ENCODE measurements at places on chromosomes 2 and 18. TPM values are rescaled to one million over a fixed set of nuclear protein-coding genes. Genes with fewer than 3 reads are reported as not detected.

DNA sequence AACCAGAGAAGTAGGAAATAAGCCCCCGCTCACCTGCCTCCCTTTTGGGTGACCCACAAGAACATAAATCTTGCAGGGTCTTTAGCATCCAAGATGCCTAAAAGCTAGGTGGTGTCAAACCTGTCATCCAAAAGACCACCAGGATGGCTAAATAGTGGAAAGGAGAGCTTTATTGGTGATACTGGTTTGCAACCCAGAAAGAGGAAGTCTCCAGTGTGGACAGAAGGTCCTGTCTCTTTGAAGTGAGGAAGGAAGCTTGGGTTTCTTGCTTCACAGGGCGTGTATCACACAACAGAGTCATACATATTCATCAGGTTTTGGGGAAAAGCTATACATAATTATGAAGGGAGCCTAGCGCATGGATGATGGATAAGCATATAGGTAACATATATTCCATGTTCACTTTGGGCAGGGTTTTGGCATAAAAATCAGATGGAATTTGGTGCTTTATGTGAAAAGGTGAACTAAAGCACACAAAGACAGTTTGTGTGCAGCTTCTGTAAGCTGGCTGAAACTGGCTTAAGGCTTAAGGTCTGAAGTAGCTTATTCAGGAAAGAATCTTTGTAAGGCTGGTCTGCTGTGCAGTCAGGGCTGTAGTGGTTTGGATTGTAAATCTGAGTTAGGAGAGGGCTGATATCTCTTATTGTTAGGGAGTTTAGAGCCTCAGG lies 102.2 kb upstream of the MSH2 start:
- no peak for DNase-seq

- no peak for DNase-seq
These were observed 133.1 kb downstream of the EIPR1 start for GRCh38 chr2:3244486-3244885.

- DNase-seq = no peak
These were observed 209.0 kb downstream of the PRKCE start for GRCh38 chr2:45860136-45861121.

DNA sequence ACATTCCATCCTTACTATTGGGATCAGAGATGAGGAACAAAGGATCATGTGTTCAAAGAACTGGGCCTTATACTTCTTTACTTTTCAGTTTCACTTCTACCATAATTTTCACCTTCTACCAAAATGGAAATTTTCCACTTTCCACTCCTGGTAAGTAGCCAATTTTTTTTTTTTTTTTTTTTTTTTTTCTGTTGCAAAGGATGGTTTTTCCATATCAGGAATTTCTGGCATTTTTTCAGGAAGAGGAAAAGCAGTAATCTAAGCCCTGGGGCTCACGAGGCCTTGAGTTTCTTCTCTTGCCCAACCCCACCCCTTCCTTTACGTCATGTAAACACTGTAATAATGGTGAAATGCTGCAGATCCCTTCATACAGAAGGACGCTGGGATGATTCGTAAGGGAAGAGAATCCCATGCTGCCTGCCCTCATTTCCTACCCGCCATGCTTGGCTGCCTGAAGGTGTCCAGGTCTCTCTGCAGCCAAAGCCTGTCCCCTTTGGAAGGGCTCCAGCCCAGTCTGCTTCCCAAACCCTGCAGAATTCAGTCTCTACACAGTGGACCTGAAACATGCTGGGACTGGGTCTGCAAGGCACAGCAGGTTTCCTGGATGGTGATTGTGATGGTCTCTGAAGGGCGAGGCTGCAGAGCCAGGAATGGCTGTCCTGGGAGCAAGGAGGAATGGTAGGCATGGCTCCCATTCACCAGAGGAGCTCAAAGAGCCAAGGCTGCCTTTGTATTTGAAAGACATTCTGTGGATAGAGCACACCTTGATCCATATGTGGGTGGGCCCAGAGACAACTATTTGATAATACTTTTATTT lies 57.0 kb downstream of the EFR3B start:
- no peak for DNase-seq

- no peak for DNase-seq
These were observed 116.9 kb upstream of the ATP8B1 start for GRCh38 chr18:57920036-57920435.

- no peak for DNase-seq
These were observed 14.6 kb downstream of the RAB31 start for GRCh38 chr18:9722691-9723090.

DNA sequence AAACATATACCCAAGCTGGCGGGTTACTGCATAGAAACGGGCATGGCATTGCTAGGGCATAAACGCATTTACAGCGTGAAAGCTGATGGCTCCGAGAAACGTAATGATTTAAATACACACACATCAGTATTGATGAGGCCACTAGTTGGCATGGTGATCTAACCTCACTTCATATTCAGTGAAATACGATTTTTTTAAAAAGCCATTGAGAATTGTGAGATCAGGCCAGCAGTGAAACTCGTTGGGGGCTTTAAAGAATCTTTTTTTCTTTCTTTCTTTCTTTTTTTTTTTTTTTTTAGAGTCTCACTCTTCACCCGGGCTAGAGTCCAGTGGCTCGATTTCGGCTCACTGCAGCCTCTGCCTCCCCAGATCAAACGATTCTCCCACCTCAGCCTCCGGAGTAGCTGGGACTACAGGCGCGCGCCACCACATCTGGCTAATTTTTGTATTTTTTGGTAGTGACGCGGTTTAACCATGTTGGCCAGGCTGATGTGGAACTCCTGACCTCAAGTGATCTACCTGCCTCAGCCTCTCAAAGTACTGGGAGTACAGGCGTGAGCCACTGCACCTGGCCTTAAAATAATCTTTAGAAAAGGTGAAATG lies 2.4 kb upstream of the SMAD7 start:
- DNase-seq = no peak

DNA sequence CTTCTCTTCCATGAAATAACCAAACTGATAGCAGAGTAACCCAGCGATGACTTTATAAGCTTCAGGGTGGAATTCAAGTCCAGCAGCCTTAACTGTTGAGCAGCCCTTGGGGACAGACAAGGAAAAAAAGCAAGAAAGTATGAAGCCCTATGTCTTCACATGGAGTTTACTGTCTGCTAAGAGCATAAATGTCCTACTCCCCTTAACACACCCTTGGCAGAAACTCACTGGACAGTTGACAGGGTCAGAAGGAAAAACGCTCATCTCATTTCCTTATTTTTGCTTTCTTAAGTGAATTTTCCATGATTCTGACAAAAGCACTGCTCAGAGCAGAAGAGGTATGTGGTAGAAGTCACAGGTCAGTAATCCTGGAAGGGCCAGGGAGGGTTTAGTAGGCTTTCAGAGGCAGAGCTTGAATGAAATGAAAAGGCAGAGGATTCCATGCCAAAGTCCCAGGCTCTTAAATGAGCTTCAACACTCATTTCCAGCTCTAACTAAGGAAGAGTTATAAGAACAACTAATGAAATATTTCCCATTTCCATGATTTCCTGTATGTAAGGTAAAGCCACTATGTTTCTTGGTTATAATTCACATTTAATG lies 683.3 kb upstream of the KLHL29 start:
- no peak for DNase-seq

GRCh38 chr2:155368934-155369333 lies 670.4 kb downstream of the KCNJ3 start:
- DNase-seq = peak; percentile 3

- no peak for DNase-seq
These were observed 5.0 kb downstream of the RBKS start for GRCh38 chr2:27885234-27885633.

- DNase-seq = no peak
These were observed 107.8 kb downstream of the MSH2 start for GRCh38 chr2:47510745-47511144.

DNA sequence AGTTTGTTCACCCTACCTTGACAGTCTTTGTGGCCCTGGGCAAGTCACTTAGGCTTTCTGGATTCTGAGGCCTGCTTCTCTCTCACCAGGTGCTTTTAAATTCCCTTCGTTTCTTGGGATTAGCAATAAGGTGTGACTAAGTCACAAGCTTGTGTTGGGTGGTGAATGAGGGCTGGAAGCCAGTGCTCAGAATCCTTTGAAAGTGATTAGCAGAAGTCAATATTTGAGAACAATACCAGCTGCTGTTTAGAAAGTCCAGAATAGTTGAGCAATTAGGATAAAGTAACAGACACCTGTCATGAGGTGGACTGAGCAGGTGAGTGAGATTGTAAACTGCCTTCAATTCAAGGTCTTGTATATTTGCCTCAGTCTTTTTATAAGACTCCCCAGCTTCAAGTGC lies 19.3 kb upstream of the MGAT5 start:
- no peak for DNase-seq

Gene SIX3
- 1.2 TPM for total RNA-seq

DNA sequence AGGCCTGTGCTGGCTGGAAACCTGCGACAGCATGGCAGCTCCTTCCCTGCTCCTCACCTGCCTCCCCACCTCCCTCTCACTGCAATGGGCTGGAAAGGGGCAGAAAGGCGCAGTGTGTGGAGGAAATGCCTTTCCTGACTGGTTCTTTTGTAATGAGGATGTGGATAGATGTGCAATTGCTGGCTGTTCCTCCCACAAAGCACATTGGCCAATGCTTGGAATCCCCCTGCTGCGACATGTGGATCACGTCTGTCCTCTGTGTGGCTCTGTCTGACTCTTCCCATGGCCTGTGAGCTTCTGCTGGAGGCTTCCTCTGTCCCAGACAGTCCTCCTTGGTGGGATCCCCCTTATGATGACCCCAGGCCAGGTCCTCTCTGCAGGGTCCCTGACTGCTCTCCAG lies 172.5 kb downstream of the NCK2 start:
- no peak for DNase-seq

Gene TRABD2A
- 4.6 TPM for total RNA-seq

DNA sequence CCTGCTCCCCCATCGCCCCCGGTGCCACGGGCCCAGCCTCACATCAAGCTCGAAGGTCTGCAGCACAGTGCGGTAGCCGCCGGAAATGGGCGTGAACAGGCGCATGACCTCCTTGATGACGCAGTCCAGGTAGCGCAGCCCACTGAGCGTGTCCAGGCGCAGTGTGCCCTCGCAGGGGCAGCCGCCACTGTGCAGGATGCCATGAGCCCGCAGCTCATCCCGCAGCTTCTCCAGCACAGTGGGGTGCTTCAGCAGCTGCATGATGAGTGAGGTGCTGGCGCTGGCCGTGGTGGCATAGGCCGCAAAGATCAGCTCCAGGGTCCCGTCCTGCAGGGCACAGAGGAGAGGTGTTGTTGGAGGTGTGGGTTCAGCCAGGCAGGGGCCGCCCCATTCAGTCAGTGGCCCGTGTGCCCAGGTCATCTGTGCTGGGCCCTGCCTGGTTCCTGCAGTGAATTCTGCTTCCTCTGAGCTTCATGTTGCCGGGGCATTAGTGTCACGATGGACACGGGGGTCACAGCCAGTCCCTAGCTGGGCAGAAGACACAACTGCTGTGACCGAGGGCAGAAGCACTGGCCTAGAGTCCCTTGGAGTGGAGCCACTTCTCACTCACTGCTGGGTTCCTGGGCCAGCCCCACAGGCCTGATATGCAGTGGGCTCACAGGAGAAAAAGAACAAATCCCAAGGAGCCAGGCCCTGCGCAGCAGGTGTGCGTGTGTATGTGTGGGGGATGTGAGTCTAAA lies 14.5 kb downstream of the CYP26B1 start:
- no peak for DNase-seq

Gene GALNT3
- total RNA-seq = 9.8 TPM

DNA sequence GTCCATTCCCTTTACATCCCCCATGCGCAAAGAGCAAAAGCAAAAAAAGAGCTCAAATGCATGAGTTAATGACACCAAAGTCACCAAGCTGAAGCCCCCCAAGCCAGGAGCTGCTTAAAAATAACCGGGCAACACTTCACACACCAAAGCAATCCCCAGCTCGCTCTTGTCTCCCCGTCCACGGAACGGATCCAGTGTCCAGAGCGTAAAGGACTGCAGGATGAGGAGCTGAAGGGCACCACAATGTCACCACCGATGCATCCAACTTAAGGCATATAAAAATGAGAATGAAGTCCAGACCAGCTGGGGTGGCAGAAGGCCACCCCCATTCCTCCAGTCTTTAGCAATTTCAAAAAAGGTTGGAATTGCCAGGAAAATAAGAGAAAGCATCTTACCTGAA lies 8.7 kb downstream of the SMAD7 start:
- DNase-seq = no peak

Gene C18orf54
- 10.0 TPM for total RNA-seq
